Endothelial cell of coronary artery (primary cell): ENCODE measurements at places on chromosomes 4 and X. TPM values are rescaled to one million over a fixed set of nuclear protein-coding genes. Genes with fewer than 3 reads are reported as not detected.

GAGE12H gene
- not detected in 2 replicates for total RNA-seq

CLDN34 gene
- total RNA-seq: 0.09 TPM in 1 of 2 replicates, not detected in the other

MAGEA2 gene
- total RNA-seq: not detected in 2 replicates

MAGEA11 gene
- total RNA-seq: not detected in 2 replicates

FDCSP gene
- total RNA-seq: not detected in 2 replicates

EDNRA gene
- total RNA-seq: 5.0 TPM in 1 of 2 replicates, not detected in the other

TRIM75 gene
- total RNA-seq: not detected in 2 replicates

LONRF3 gene
- 6.2 and 6.5 TPM in 2 replicates for total RNA-seq

USP17L27 gene
- not detected in 2 replicates for total RNA-seq

NUP54 gene
- 47.5 and 49.2 TPM in 2 replicates for total RNA-seq

PNMA6A gene
- 0.85 and 0.99 TPM in 2 replicates for total RNA-seq

ITM2A gene
- 14.5 and 19.0 TPM in 2 replicates for total RNA-seq

IL3RA gene
- total RNA-seq: 9.4 and 13.1 TPM in 2 replicates

BDH2 gene
- total RNA-seq: 34.9 and 39.2 TPM in 2 replicates

LIMCH1 gene
- total RNA-seq: 17.9 and 32.1 TPM in 2 replicates

NLGN3 gene
- 0.09 TPM in 2 replicates for total RNA-seq
